Activated T-cell treated with anti-CD3 and anti-CD28 coated beads for 1 hour (primary cell): ENCODE measurements at places on chromosomes 12 and 14.

DNA sequence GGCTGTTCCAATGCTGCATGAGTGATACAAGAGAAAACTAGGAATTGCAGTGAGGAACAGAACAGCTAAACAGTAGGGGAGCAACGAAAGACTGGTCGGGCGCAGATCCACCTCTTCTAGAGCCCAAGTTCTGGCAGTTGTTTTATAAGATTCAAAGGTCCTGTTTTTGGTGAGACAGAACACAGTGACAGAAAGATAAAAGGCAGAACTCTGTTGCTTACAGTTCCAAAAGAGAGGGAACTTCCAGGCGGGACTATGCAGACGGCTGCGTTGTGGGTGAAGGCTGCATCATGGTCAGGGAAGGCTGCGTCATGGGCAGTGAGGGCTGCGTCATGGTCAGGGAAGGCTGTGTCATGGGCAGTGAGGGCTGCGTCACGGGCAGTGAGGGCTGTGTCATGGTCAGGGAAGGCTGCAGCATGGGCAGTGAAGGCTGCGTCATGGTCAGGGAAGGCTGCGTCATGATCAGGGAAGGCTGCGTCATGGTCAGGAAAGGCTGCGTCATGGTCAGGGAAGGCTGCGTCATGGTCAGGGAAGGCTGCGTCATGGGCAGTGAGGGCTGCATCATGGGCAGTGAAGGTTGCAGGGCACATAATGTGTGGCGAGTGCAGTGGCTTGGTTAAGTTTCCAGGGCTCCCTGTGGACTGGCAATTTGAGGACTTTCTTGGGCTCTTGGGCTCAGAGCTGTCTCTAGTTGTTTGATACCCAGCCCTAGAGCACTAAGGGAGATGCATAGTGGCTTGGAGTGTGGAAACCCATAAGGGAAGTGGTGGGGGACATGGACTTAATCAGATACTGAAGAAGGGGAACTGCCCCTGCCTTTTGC is 619.9 kb downstream of the AACS start:
- no peak for DNase-seq

DNA sequence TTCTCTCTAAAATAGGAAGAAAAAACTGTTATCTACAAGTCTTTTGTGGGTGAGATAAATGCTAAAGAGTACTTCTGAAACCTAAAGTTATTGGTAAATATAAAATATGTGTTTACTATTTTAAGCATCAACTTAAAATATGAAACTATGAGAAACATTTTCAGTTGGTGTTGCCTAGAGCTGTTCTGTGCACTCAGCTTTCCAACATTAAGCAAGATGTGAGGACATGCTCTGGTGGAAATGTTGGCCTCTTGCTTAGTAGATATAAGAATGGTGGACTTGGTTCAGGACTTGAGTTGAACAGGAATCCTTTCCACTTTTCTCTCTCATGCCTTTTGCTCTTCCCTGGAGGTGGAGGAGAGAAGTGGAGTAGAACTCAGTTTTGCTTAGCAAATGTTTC is 164.1 kb upstream of the PELI2 start:
- DNase-seq: no peak

GRCh38 chr12:49357103-49357678 is 10.1 kb upstream of the SPATS2 start:
- no peak for DNase-seq

DNA sequence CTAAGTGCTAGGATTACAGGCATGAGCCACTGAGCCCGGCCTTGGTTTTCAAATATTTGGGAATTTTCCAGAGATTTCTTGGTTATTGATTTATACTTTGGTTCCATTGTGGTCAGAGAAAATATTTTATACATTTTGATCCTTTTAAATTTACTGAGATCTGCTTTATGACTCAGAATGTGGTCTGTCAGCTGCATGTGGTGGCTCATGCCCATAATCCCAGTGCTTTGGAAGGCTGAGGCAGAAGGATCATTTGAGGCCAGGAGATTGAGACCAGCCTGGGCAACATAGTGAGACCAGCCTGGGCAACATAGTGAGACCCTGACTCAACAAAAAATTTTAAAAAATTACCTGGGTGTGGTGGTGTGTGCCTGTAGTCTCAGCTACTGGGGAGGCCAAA is 49.8 kb downstream of the ADCK1 start:
- no peak for DNase-seq

GRCh38 chr14:35331605-35332516 is 39.7 kb downstream of the PSMA6 start:
- DNase-seq: no peak

GRCh38 chr12:55716582-55716957 is 724 bp downstream of the BLOC1S1 start:
- no peak for DNase-seq

DNA sequence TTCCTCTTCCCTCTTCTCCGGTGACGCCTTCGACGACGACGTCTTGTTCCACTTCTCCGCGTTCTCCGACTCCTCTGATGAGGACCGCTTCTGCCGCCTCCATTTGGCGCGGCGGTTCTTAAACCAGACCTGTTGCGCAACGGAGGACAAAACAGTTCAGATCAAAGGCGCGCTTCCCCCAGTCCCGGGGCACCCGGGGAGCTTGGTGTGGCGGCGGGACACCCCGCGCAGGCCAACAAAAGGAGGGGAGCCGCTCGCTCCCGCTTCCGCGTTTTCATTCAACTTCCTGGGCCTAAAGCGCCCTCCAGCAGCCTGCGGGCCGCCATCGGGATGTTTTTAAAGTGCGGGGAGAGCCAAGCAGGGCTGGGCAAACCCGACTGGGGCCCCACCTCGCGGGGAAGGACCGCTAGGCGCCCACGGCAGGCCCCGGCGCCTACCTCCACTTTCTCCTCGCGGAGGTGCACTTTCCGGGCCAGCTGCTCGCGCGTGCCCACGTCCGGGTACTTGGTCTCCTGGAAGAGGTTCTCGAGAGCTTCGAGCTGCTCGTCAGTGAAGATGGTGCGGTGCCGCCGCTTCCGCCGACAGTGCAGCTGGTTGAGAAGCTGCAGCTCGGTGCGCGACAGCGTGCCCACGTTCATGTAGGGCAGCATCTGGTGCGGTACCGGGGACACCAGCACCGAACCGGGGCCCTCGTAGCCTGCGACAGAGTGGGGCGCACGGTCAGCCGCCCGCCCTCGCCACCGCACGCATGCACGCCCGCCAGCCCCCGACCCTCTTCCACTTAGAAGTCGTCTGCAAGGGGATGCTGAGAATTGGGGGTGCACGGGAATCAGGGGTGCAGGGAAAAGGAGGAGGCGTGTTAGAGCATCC is 1.2 kb downstream of the GSC start:
- no peak for DNase-seq

DNA sequence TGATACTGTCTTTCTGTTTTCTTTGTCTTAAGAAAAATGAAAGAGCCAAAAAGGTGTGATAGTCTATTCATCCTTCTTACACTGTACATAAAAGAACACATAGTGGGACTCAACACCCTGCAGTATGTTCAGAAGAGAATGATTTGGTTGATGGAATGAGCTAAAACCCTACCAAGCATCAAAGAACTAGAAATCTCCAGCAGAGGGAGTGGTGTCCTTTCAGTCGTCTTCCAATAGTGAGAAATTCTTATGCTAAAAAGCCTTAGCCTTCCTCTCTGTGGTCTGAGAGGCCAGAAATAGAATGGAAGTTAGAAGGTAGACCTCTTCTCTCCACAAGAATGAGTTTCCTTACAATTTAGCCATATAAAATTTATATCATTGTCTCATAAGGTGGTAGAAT is 393.4 kb upstream of the SEL1L start:
- DNase-seq: no peak

GRCh38 chr12:52524898-52525591 is 4.9 kb upstream of the KRT5 start:
- DNase-seq: no peak

DNA sequence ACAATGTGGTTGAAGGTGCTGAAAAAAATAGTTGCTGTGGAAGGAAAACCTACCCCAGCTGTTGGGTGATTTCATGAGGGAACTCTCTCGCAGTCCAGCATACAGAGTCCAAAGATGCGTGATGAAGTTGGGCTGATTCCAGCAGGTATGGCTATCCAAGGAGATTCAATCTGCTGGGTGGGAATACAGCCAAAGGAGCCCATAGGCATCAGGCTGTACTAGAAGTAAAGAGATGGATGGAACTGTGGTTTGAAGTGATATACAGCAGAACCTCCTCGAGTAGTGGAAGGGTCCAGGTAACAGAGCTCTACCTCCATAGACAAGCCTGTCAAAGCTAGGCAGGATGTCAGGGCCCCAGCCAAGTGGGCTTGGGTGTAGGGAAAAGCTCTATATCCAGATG is 11.5 kb upstream of the TMTC2 start:
- no peak for DNase-seq

DNA sequence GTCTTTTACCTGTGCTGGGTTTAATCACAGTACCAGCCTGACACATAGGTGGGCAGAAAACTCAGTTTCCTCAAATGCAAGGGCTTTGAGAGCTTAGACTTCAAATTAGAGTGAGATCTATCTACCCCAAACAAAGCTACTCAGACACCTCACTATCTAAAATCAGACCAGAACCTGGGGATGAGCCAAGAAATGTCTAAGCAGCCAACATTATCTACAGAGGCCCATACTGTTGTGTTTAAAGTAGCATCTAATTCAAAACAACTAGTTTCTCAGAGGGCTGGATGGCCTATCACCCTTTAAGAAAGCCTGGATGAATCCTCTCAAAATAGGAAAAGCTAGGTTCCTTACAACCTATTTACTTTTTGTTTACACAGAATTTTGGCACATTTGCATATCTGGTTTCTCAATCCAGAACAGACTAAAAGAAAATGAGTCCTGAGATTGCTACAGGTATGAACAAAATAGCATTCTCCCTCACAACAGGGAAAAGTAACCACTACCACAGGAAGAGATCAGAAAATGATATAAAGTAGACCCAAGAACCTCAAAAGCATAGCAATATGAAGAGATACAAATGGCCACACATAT is 142.4 kb downstream of the ZFP36L1 start:
- no peak for DNase-seq

- no peak for DNase-seq
These were observed 29.1 kb upstream of the KLRB1 start for GRCh38 chr12:9636851-9637206.

- no peak for DNase-seq
These were observed 3.3 kb upstream of the DCAF5 start for GRCh38 chr14:69156224-69156623.

- DNase-seq: no peak
These were observed 233.3 kb upstream of the PPFIA2 start for GRCh38 chr12:81992461-81992860.

DNA sequence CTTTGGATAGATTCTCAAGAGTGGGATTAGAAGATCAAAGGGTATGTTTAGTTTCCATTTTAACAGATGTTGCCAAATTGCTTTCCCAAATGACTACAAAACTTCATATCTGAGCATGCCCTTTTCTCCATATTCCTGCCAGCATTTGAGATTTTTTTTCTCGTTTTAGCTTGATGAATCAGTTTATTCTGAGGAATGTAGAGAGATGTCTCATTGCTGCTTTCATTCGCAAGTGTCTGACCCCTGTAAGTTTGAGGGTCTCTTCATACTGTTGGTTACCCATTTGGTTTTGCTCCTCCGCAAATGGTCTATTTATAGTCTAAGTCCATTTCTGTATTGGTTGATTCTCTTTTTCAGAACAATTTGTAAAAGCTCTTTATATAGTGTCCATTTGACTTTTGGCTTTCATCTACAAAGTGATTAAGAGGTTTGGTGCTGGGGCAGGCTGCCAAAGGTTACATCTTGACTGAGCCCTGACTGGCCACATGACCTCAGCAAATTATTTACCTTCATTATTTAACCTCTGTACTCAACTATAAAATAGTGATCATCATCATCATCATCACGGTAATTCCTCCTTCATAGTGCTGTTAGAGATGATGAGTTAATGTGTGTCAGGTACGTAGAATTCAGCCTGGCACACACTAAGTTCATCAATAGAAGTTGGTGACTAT is 33.6 kb downstream of the HCAR2 start:
- DNase-seq: no peak

- no peak for DNase-seq
These were observed 883 bp upstream of the CDCA4 start for GRCh38 chr14:105021656-105022275.

GRCh38 chr12:72442217-72442616 is 170.0 kb downstream of the TRHDE start:
- no peak for DNase-seq

GRCh38 chr12:131112700-131113290 is 159.1 kb downstream of the ADGRD1 start:
- DNase-seq: no peak

DNA sequence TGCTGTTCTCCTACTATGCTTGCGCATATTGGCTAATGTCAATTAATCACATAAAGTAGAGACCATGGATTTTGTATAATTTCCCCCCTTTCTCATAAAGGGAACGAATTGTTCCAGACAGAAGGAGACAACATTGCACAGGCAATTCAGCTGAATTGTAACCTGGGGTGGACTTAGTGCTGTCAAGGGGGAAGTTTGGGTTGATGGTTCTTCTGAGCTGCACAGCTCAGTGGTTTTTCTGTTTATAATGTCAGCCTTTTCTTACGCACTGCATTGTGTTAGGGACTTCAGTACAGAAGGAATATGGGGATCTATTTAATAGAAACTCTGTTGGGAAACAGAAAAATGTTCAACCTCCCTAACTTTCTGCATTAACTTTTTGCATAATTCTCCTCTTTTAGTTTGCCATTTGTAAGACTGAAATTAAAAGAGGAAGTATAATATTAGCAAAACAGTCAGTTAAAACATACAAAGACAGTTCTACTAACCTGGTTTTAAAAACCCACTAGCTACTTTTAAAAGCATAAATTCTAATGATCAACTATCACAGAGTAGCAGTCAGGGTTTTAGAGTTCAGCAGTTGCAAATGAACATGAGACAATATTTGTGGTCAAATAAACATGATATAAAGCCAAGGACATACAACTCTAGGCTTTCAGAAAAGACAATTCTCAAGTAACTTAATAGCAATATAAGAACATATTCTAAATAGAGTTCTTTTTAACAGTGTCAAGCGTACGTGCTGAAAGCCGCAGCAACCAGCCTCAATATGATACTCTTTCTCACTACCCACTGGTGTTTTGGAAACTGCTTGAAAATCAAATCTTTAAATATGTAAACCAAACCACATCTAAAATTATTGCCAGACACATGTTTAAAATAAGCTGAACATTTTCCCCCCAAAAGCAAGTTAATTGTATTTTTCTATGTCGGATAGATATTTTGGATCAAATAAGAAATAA is 393.0 kb downstream of the FSCB start:
- no peak for DNase-seq

DNA sequence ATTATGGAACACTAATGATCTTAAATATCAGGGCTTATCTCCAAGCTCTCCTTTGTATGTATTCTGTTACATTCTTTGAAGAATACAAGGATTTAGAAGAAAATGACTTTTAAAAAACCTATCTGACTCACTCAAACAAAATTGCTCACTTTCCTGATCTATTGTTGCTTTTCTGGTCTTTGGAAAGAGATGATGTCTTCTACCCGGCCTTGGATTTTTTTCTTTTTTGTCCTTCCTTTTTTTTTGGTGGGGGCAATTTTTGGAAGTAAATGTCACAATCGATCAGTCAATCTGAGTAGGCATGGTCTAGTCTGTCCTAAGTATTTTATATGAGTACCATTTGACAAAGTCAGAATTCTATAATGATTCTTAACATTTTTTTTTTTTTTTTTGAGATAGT is 10.5 kb upstream of the CALM1 start:
- DNase-seq: no peak

- DNase-seq: no peak
These were observed 527.3 kb downstream of the SNAPC1 start for GRCh38 chr14:62289471-62289870.

GRCh38 chr12:3226264-3226663 is 149.1 kb downstream of the TSPAN9 start:
- no peak for DNase-seq

GRCh38 chr14:101873991-101874390 is 90.4 kb upstream of the DYNC1H1 start:
- DNase-seq: no peak

- DNase-seq: no peak
These were observed 62.3 kb upstream of the EGLN3 start for GRCh38 chr14:34012978-34013720.
